MM.1S (cell line): ENCODE measurements at places on chromosomes 2 and 18.
A peak's percentile ranks its signal among the peaks of the same experiment; 100 is the strongest.

- peaks cover 67% of the 10 kb centered on the region for H3K4me1 ChIP-seq
- peak; percentile 55 for DNase-seq
- peak overlapping the region; percentile 64; the same call in 1 of the 2 replicates for H3K27ac ChIP-seq
- no peaks in the 10 kb centered on the region for H3K36me3 ChIP-seq
These were observed 811.3 kb downstream of the CPS1 start for GRCh38 chr2:211367711-211368110.

DNA sequence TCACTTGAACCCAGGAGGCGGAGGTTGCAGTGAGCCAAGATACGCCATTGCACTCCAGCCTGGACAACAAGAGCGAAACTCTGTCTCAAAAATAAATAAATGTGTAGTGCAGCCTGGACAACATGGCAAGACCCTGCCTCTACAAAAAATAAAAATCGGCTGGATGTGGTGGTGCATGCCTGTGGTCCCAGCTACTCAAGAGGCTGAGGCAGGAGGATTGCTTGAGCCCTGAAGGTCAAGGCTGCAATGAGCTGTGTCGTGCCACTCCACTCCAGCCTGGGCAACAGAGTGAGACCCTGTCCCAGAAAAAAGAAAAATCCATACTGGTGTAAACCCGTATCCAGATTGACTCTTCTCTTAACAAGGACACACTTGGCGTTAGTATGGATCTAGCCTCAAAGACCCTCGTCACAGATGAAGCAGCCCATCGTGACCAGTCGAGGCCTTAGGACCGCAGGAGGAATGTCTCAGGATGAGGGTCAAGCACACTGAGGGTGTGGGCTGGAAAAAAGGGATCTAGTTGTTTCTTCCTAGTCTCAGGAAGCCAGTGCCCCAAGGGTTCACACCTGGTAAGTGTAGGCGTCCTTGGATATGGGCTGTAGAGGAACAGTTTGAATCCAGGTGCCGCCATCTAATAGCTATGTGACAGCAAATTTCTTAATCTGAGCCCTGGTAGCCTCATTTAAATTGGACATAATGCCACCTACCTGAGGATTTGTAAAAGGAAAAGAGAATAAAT lies 4.0 kb upstream of the GPBAR1 start:
- peak overlapping the region; percentile 61; the same call in 1 of the 2 replicates for H3K27ac ChIP-seq
- H3K4me1 ChIP-seq: peaks cover 34% of the 10 kb centered on the region
- H3K27me3 ChIP-seq: no peaks in the 10 kb centered on the region
- DNase-seq: no peak
- H3K4me3 ChIP-seq: no peak overlapping the region
- peaks cover 22% of the 10 kb centered on the region for H3K36me3 ChIP-seq

- H3K27ac ChIP-seq: no peak overlapping the region
- no peaks in the 10 kb centered on the region for H3K27me3 ChIP-seq
- H3K36me3 ChIP-seq: no peaks in the 10 kb centered on the region
These were observed 69.3 kb upstream of the ITGB6 start for GRCh38 chr2:160269365-160269764.

DNA sequence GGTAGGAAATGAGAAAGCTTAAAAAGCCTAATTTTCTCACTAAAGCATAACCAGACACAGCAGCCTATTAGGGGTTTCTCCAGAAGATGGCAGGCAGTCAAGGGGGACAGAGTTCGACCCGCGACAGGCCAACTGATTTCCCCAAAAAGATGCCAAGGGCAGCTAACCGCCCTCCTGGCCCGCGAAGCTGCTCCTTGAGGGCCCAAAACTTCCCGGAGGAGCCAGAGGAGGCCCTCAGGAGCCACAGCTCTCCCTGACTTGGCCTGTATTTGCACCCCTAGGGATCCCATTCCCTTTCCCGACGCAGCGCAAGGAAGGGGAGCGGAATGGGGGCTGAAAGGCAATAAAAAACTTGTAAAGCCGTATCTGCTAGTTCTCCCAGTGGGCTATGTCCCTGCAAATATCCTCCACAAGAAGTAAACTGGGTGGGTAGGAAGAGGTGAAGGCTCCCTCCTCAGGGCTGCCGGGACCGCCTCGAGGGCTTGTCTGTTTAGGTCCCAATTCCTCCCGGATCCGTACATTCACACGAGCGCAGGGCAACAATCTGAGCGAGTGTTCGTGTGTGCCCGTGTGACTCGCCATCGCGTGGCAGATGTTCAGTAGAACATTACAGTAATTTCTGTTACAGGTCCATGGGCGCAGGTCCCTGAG lies 756 bp upstream of the NAGK start:
- no peaks in the 10 kb centered on the region for H3K36me3 ChIP-seq
- peaks cover 55% of the 10 kb centered on the region for H3K4me1 ChIP-seq
- H3K27ac ChIP-seq: peak overlapping the region; percentile 62
- H3K27me3 ChIP-seq: no peaks in the 10 kb centered on the region
- H3K4me3 ChIP-seq: peak overlapping the region; percentile 79

DNA sequence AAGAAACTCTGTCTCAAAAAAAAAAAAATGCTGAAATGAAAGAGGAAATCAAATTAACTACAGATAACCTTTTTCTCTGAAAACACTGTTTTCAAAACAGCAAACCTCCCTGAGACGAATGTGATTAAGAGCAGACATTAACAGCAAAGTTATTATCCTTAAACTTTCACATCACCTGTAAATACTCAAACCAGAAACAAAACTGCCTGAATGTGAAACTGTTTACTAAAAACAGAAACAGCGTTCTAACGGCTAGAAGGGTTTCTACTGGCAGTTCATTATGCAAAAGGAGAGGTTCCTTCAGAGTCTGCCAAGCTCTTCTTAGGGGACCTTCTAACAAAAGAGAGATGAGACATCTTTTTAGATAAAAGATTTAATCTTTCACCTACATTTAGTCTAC lies 45.9 kb downstream of the PNO1 start:
- no peaks in the 10 kb centered on the region for H3K36me3 ChIP-seq
- peak overlapping the region; percentile 56; the same call in 1 of the 2 replicates for H3K27ac ChIP-seq
- no peaks in the 10 kb centered on the region for H3K27me3 ChIP-seq
- H3K4me1 ChIP-seq: peaks cover 16% of the 10 kb centered on the region

GRCh38 chr2:59463426-59463825 lies 1090.0 kb downstream of the BCL11A start:
- no peaks in the 10 kb centered on the region for H3K4me1 ChIP-seq
- no peaks in the 10 kb centered on the region for H3K27me3 ChIP-seq

GRCh38 chr2:207504513-207505170 lies 25.1 kb upstream of the CREB1 start:
- peaks cover 13% of the 10 kb centered on the region for H3K4me1 ChIP-seq
- no peak overlapping the region for H3K27ac ChIP-seq
- no peaks in the 10 kb centered on the region for H3K36me3 ChIP-seq
- H3K27me3 ChIP-seq: no peaks in the 10 kb centered on the region

DNA sequence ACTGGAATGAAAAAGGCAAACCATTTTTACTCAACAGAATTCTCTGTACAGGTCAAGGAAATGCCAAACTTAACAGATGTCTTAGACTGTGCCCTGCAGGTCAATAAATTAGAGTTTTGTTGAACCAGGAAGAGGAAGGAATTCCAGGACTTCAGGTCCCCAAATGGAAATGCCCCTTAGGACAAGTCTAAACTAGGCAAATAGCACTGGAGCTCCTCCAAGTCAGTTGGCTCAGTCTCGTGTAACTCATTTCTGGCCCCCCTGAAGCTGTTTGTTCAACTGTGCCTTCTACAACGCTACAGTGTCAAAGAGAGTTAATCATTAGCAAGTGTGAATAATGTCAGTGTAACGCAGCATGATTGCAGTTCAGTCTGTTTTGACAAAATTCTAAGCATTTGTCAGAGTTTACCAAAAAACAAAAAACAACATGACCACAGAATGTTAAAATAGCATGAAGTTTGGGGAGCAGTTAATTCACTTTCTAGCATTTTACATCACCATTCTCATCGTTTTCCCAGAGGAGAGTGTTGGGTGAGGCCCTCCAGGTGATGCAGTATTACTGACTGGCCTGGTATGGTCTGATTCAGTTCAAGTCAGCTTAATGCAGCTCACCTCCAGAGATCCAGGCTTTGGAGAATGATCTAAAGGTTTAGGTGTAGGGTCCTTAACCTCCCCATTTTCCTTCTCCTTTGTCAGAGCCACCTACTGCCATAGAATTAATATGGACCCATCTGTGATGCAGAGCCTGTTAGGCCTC lies 108.1 kb downstream of the AQP4 start:
- no peaks in the 10 kb centered on the region for H3K27me3 ChIP-seq
- no peak overlapping the region for H3K27ac ChIP-seq
- no peaks in the 10 kb centered on the region; the same call in 1 of the 2 replicates for H3K4me1 ChIP-seq
- no peaks in the 10 kb centered on the region for H3K36me3 ChIP-seq

DNA sequence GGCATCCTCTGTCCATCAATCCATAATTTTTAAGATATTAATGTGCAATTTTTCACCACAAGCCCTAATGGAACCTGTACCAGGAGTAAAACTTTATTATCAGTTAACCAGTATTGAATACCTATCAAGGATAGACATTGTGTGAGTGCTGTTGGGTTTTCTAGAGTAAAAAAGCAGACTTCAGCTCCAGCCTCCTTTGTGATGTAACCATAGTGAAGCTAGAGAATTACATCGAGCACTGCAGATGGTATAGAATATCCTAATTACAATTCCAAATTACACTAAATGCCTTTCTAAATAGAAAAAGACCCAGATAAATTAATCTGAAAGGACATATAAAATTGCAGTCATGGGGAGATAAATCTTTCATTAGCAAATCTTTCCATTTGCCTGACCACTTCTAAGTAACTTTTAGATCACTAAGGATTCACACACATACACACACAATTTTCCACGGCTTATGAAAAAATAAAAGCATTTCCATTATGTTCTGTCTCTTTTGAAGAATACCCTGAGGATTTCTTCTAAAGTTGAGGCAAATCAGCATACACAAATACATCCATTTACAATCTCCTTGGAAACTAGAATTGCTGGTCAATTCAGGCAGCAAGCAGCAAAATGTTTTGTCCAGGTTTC lies 117.1 kb upstream of the TANK start:
- H3K27me3 ChIP-seq: no peaks in the 10 kb centered on the region
- DNase-seq: no peak
- no peaks in the 10 kb centered on the region for H3K4me1 ChIP-seq
- H3K36me3 ChIP-seq: no peaks in the 10 kb centered on the region
- H3K4me3 ChIP-seq: no peak overlapping the region
- H3K27ac ChIP-seq: no peak overlapping the region

- no peaks in the 10 kb centered on the region for H3K4me1 ChIP-seq
- H3K27me3 ChIP-seq: no peaks in the 10 kb centered on the region
- no peak overlapping the region for H3K4me3 ChIP-seq
- H3K27ac ChIP-seq: no peak overlapping the region
These were observed 107.9 kb downstream of the RNF144A start for GRCh38 chr2:7025082-7025481.

GRCh38 chr2:208025814-208026184 lies 472 bp upstream of the PLEKHM3 start:
- H3K4me1 ChIP-seq: peaks cover 5% of the 10 kb centered on the region; the same call in 1 of the 2 replicates
- DNase-seq: no peak
- peak overlapping the region; percentile 64; the same call in 1 of the 2 replicates for H3K27ac ChIP-seq

DNA sequence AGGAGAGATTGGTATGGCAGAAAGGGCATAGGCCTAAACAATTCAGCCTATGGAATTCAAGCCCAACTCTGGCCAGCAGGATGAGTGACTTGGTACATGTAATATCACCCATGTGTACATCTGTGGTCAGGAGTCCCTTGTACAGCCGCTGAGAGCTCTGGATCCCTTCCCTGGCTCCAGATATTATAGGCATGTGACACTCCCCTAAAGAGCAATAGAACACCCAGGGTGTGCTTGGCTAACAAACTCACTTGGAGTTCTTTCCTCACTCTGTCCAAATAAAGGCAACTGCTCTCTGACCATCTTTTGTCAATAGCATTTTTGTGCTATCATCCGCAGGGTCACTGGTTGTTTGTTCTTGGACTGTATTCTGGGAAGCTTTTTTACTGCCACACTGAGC lies 197.4 kb upstream of the NCKAP5 start:
- no peak overlapping the region for H3K4me3 ChIP-seq
- H3K4me1 ChIP-seq: no peaks in the 10 kb centered on the region
- no peaks in the 10 kb centered on the region for H3K36me3 ChIP-seq
- H3K27ac ChIP-seq: no peak overlapping the region

DNA sequence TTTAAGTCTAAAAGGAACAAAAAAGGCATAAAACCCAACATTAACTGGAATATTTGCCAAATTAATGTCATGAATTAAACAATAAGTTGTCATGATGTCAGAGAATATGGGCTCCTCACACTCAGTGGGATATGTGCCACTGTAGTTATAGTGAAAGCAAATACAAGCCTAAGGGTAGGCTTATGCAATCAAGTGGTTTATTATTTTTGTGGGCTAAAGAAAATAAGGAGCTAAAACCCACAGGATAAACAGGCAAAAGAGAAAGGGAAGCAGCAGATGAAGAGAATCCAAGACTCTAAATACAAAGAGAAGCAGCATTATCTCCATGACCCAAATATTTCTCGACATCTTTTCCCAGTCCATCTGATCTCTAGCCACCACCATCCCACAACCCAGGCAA lies 17.5 kb downstream of the YWHAQ start:
- peaks cover 11% of the 10 kb centered on the region for H3K4me1 ChIP-seq
- no peak overlapping the region for H3K4me3 ChIP-seq
- DNase-seq: no peak
- H3K36me3 ChIP-seq: 0 out of 2 replicates have a peak, but pooled peaks cover 2% of the 10 kb centered on the region
- no peak overlapping the region for H3K27ac ChIP-seq
- H3K27me3 ChIP-seq: no peaks in the 10 kb centered on the region

DNA sequence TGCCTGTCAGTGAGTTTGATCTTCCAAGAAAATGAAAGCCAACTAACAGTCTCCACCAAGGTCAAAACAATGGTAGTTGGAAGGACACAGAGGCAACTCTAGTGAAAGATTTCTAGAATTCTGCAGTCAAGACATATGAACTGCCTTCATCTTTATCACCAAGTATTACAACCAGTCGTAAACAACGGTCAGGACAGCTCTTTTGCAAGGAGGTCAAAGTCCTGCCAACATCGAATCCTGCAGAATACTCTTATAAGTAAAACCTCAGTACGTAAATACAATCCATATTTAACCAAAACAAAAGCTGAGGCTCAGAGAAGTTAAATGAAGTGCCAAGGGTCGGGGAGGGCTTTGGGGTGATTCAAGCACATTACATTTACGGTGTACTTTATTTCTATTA lies 3.1 kb downstream of the FEZ2 start:
- no peak for DNase-seq
- no peak overlapping the region for H3K4me3 ChIP-seq
- H3K36me3 ChIP-seq: no peaks in the 10 kb centered on the region
- no peak overlapping the region for H3K27ac ChIP-seq
- H3K27me3 ChIP-seq: no peaks in the 10 kb centered on the region

GRCh38 chr18:13379930-13380690 lies 161.6 kb downstream of the LDLRAD4 start:
- no peak overlapping the region for H3K4me3 ChIP-seq
- no peak for DNase-seq
- H3K4me1 ChIP-seq: peaks cover 10% of the 10 kb centered on the region; the same call in 1 of the 2 replicates
- H3K27me3 ChIP-seq: no peaks in the 10 kb centered on the region

DNA sequence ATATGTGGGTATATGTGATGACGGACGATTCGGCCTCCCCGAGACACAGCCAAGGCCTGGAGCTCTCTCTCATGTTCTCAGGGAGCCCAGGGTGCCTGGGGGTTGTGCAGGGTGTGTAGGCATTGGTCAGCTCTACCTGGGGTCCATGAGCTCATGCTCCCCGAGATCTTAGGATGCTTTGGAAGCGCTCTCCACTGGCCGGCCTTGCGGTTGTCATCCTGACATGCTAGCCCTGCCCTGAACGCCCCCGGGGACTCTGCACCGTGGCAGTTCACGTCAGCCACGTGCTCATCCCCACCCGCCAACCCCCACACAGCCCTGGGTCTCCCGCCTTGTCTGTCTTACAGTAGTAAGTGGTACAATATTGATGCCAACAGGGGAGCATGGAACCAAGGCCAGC lies 67.8 kb downstream of the RTP5 start:
- H3K4me3 ChIP-seq: no peak overlapping the region
- no peaks in the 10 kb centered on the region for H3K27me3 ChIP-seq
